ENCODE measurements at places on chromosomes 5 and 9. TPM values are rescaled to one million over a fixed set of nuclear protein-coding genes. Genes with fewer than 3 reads are reported as not detected.

DNA sequence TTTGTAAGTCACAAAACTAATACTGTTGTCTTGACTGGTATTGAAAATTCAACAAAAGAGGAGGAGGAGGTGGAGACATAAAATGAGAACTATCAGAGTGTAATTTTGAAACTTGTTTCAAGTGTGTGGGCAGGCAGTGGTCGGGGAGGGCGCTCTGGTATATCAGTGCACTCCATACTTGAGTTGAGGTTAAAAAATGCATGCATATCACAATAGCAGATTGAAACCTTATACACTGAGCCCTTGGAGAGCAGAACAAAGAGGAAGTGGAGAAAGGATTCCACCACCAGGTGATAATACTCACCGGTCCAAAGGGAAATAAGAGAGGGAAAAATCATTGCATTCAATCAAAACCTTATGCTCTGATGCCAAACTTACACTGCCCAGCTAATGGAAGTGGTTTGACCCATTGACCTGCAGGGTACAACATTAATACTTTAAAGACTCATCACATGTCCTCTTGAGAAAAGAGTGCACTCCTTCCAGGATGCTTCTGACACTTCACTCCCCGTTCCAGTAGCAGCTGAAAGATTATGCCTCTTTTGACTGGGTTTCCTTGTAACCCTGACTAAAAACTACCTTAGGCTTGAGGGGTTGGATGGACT, 79.5 kb upstream of the FAM169A start:
- DNase-seq: no peak

Gene FOXB2
- not detected for total RNA-seq

Gene CREBRF
- 8.7 TPM for total RNA-seq

GRCh38 chr9:127340721-127341120, 56.2 kb upstream of the SLC2A8 start:
- no peak for DNase-seq

- DNase-seq: peak; percentile 30
Observed at GRCh38 chr5:97044052-97044451, 98.4 kb downstream of the LIX1 start.

DNA sequence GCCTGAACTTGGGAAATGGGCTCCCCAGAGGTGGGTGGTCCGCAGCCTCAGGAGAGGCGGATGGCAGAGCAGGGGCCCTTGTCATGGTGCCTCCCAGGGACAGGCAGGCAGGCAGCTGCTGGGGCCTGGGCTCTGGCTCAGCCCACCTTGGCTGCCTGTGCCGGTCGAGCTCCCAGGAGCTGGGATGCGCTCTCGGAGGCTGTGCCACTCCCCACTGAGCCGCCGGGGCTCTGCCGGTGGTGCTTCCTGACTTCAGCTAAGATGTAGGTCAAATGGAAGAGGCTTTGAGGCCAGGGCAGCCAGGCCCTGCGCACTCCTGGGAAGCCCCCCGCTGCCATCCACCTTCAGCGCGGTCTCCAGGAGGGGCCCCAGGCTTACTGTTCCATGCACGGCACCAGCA, 41.0 kb downstream of the KCNT1 start:
- no peak for DNase-seq

Gene MAP3K1
- 3.6 TPM for total RNA-seq

- no peak for DNase-seq
Observed at GRCh38 chr9:21316860-21317259, 11.7 kb upstream of the IFNA5 start.

Gene TAF11L10
- total RNA-seq: not detected

DNA sequence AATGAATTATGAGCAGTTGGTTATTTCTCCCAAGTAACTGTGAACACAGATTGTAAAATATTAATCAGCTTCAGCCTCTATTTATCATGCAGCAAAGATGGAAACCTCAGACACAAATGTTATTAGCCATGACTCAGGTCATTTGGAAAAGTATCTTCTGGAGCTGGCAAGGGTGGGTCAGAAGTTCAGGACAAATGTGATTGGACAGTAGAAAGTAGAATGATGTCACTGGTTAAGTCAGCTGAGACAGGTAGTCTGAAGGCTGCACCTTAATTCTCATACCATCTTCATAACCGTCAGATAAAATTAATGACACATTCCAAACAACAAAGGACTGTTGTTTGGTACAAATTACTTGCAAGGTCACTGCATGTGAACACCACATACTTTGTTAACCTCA, 140.2 kb downstream of the EMB start:
- DNase-seq: no peak

- DNase-seq: no peak
Observed at GRCh38 chr9:117412841-117413240, 2.0 kb downstream of the ASTN2 start.
